Caco-2 (cell line): ENCODE measurements at places on chromosomes 2 and 18. TPM values are rescaled to one million over a fixed set of nuclear protein-coding genes. Genes with fewer than 3 reads are reported as not detected.

LOXHD1 gene
- not detected in 2 replicates for total RNA-seq

GPR155 gene
- total RNA-seq, result 0.53 and 1.0 TPM in 2 replicates

MRO gene
- total RNA-seq, result 0.21 TPM in 1 of 2 replicates, not detected in the other

CPS1 gene
- 0.84 and 1.2 TPM in 2 replicates for total RNA-seq

LONRF2 gene
- total RNA-seq, result not detected in 2 replicates

FAM136A gene
- total RNA-seq, result 115 and 120 TPM in 2 replicates

SULT1C4 gene
- total RNA-seq, result 4.0 and 5.1 TPM in 2 replicates

REG1B gene
- not detected in 2 replicates for total RNA-seq

LTBP1 gene
- 64.2 and 64.9 TPM in 2 replicates for total RNA-seq

C1QL2 gene
- not detected in 2 replicates for total RNA-seq
